ENCODE measurements at places on chromosomes 16 and 17. TPM values are rescaled to one million over a fixed set of nuclear protein-coding genes. Genes with fewer than 3 reads are reported as not detected.

The PTX4 gene
- total RNA-seq, result not detected

The SMIM5 gene
- total RNA-seq, result 2.6 TPM

The EFNB3 gene
- total RNA-seq, result 2.0 TPM

The G6PC1 gene
- not detected for total RNA-seq

The KCNJ16 gene
- total RNA-seq, result not detected
